ENCODE measurements at places on chromosomes 3 and 15.

GRCh38 chr15:77497110-77497737 is 76.5 kb downstream of the HMG20A start:
- DNase-seq = no peak

- no peak for DNase-seq
Observed at GRCh38 chr3:167487556-167487955, 13.7 kb upstream of the SERPINI2 start.

DNA sequence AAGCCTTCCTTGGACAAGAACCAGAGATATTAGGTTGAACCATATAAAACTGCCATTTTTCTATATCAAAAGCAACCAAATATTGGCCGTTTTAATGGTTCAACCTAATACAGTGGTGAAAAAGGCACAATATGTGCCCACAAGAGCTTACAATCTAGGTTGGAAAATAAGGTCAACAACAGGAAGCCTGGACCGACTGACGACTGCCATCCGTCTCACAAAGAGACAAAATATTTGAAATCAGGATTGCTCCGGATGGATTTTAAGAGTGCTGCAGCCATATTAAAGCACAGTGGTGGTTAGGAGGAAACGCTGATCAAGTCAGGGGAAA is 1.4 kb downstream of the AHSG start:
- no peak for DNase-seq

DNA sequence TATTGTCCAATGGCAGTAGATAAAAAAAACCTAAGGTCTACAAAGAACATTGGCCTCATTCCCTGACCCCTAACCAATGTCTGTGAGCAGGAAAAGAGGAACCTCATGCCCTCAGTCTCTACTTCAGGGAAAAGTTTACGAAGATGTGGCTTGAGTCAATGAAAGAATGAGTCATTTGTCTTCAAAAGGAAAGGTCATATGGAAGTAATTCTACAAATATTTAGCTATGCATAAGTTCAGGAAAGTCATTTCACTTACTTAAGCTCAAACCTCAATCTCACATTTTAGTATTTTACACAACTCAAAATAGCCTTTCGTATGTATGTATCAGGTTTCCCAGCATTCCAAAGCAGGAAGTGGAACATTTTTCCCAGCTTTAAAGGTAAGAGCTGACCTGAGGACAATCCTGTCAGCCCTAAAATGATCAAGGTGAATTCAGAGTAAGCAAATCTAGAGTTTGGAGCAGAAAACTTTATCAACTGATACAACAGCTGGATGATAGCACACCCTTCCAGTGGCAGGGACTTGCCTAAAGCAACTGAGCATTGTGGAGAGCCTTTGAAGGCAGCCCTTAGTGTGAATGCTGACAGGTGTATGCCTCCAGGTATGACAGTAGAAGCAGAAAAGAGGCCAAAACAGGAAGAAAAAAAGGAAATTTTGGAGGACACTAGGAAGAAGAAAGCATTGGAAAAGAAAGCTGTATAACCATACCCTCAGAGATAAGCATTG is 53.9 kb upstream of the ACKR4 start:
- no peak for DNase-seq
